ENCODE measurements at places on chromosomes 1 and 21.

GRCh38 chr1:14659913-14660312 is 61.4 kb downstream of the KAZN start:
- no peak for DNase-seq

DNA sequence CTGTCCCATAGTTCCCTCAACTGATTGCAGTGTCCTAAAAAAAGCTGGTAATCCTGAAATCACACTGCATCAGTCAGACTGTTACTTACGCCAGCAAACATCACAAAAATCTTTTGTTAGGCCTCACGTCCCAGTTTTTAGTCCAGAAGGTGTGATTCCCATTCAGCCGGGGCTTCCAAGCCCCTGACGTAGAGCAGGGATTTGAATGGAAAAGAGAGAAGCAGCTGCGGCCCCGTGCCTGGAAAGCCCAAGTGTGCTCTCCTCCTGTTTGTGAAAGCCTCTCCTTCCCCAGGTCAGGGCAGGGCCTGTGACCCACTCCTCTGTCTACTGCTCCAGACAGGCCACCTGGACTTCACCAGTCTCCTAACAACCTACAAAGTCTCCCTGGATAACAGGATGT is 20.7 kb downstream of the KCNA10 start:
- no peak for DNase-seq

DNA sequence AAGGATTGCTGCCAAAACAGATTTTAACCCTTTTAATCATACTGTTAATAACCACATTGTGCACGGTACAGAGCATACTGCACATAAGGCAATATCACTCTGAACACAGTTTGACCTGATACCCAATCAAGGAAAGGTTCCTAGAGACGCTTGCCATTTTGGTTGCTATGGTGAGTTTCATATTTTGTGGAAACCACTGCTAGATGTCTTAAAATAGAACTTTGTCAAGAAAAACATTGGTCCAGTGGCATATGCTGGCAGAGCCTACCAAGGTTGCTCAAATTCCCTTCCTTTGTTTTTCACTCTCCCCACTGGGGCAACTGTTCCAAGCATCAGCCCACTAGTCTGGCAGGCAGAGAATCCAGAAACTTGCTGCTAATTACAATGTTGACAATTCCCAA is 114.8 kb upstream of the DPYD start:
- no peak for DNase-seq

- DNase-seq: no peak
Measured at GRCh38 chr1:29237852-29238619, 1.7 kb downstream of the PTPRU start.

- peak; percentile 13 for DNase-seq
Measured at GRCh38 chr1:12616709-12617373, 1.2 kb downstream of the DHRS3 start.

GRCh38 chr1:232983375-232983774 is 33.0 kb downstream of the NTPCR start:
- DNase-seq: no peak

DNA sequence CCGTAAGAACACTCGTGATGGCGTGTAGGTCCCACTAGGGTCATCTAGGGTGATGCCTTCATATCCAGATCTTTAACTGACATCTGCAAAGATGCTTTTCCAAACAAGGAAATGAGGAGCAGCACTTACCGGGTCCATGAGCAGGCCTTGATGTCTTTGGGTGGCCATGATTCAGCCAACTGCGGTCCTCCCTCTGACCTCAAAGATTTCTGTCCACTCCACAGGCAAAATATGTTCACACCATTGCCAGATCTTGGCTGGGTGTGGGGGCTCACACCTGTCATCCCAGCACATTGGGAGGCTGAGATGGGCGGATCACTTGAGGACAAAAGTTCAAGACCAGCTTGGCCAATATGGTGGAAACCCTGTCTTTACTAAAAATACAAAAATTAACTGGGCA is 18.2 kb downstream of the TRPM2 start:
- no peak for DNase-seq

DNA sequence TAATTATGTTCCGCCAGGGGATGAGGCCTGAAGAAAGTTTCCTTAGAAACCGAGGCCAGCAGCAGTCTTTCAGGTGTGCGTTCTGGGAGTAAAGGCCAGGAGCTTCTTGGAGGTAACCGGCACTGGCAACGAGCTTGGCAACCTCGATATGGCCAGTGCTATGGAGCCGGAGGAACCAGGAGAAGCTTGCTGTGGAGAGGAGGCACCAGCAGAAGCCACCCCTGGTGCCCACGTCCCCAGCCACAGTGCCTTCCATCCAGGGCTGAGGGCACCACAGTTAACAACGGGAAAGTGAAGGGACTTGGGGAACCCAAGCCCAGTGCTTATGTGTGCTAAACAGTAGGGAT is 41.5 kb upstream of the LIN9 start:
- no peak for DNase-seq

DNA sequence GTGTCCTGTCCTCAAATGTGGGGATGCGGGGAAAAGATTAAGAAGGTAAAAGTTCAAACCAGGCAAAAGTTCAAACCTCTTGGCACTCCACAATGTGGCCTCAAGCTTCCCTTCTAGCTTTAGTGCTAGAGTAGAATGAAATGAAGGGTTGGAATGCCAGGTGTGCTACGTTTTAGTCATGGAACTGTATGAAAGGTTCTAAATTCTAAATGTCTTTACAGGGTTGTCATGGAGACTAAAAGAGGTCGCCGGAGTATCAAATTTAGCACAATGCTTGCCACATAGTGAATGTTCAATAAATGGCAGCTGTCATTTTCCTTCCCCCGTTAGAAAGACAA is 57.2 kb upstream of the LRRC8D start:
- no peak for DNase-seq

DNA sequence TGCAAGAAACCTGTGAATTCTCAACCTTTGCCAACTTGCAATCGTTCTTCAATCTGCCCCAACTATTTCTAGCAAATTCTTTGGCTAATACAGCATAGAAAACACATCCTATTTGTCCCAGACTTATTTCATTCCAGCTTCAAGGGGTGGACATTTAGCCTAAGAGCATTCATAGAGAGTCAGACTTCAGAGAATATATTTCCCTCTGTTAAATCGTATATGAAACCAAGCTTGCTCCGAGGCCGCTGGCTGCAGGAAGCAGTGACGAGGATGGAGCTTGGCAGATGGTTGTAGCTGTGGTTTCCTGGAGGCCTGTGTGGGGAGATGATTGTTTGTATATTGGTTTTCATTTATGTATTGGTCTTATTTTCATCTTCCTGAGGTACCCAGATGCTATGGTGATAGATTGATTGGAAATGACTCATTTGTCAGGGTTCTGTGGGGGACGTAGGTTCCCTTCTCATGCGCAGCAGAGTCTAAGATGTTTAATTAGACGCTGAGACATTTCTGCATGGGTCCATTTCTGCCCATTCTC is 26.1 kb downstream of the MAN1C1 start:
- peak; percentile 62 for DNase-seq

DNA sequence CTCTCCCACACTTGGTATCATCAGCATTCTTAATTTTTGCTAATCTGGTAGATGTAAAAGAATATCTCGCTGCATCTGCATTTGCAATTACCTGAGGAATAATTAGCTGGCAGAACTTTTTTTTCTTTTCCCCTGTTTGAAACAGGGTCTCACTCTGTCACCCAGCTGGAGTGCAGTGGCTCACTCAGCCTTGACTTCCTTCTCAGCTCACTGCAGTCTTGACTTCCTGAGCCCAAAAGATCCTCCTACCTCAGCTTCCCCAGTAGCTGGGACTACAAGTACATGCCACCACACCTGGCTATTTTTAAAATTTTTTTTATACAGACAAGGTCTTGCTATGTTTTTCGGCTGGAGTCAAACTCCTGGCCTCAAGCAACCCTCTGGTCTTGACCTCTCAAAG is 35.4 kb upstream of the ENAH start:
- DNase-seq: no peak

DNA sequence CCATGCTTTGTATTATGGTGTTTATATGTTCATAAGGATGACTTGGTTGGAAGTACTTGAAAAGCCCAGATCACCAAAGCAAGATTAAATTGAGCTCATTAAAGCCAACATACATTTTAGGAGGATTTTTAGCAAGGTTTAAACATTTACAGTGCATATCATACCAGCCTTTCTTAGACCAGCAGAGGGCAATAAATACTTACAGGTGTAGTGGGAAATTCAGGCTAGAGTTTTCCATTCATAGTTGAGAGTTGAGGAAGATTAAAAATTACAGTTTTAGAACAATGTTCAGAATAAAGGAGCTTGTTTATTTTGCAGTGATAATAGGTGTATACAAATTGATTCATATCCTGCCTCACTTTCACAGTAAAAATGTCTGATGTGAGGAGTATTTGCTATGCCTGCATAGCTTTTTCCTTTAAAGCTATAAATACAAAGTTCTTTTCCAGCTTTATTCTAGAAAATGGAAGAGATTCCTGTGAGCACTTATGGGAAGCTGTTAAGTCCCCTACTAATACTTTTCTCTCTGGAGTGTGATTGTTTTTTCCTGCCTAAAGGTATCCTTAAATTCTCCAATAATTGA is 35.3 kb downstream of the DTL start:
- no peak for DNase-seq

DNA sequence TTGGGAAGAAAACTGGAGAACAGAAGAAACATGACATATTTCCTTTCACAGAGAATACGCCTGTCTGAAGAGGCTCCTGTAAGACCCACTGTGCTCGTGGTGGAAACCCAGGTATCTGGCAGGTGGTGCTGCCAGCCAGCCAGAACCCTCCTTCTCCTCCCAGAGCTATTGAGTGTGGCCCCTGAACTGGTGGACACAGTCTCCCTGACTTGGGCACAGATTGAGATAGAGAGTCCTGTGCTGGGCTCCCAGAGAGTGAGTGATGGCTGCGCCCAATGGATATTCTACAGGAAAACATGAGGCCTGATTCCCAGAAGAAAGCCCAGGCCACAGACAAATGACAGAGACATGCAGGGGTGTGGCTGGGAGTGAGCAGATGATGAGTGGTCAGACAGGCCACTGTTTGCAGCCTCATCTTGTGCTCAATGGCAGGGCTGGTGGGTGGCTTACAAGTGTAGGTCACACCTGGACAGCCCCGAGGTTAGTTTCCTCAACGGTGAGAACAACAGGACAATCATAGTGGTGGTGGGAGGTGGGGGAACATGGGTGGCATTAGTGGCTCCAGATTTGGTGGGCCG is 127.9 kb downstream of the PTPRU start:
- no peak for DNase-seq

GRCh38 chr21:24705201-24705600 is 902.1 kb downstream of the MRPL39 start:
- no peak for DNase-seq

- DNase-seq: no peak
Measured at GRCh38 chr1:174786760-174787159, 213.0 kb upstream of the CACYBP start.

- no peak for DNase-seq
Measured at GRCh38 chr1:241600496-241600901, 39.7 kb downstream of the CHML start.

DNA sequence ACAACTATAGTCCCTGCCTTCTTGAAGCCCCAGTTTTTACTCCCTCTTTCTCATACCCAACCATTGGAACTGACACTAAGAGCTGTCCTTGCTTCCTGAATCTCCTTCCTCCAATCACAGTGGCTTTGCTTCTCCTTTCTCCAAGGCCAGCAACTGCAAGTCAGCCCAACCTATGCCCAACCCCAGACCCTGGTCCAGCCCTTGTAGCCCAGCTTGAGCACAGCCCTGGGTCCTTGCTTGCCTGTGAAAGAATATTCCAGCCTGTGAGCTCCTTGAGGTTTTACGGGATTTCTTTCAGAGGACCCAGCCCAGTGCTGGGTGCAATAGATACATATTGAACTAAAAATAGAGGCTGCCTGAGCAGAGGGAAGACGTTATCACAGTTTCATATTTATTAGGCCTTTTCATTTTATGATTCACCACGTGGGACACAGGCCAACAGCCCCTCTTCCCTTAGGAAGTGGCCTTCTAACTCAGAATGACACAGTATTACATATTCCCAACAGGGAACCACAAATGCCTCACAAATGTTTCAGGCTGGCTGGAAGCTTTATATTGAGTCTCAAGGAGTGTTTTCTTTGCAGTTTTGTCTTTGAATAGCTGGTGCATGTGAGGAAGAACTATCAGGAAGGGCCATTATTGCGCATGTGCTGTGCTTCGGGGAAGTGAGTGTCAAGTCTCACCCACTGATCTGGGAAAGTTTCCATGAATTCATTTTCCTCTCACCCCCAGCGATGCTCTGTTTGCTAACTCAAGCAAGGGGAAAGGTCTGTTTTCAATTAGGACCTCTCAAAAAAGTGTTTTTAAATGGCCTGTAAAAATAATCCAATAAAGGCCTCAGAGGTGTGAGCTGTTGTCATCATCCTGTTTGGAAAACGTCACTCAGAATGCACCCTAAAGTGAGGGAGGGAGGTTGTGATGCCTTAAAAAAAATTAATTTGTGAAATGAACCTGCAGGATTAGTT is 92.3 kb upstream of the NFIA start:
- DNase-seq: no peak

GRCh38 chr21:41119901-41120300 is 48.1 kb upstream of the BACE2 start:
- no peak for DNase-seq

DNA sequence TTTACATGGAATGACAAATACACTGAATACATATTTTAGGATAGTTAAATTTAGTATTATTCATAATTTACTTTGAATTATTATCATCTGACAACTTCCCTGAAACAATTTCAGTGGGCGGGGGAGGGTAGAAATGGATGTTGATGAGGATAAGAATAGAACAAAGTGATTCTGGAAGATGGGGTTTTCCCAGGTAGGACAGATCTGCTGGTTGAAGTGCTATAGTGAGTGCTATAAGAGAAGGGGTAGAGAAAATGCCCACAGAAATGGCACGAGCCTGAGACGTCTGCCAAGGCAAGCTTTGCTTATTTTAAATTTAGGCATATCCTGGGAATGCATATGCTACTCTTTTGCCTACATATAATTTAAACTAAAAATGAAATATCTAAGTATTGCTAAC is 3.2 kb downstream of the CFH start:
- no peak for DNase-seq

DNA sequence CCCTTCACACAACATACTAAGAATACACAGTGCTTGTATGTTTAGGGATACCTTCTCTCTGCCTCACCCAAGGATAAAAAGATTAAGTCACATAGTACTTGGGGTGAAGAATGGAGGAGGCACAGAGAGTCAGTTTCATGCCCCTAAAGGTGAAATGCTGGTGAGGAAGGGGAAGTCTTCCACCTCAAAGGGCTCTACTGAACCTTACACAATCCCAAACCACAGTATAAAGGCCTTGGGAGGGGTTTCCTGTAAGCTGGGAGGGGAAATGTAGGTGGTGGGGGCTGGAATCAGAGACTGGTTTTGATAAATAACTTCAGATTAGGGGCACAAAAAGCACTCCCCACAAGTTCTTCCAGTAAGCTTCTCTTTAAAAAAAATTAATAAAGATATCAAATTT is 3.5 kb downstream of the MINDY1 start:
- DNase-seq: no peak

GRCh38 chr1:220159041-220159440 is 65.1 kb downstream of the IARS2 start:
- DNase-seq: no peak
